ENCODE measurements at places on chromosomes 4 and X. TPM values are rescaled to one million over a fixed set of nuclear protein-coding genes. Genes with fewer than 3 reads are reported as not detected.

DNA sequence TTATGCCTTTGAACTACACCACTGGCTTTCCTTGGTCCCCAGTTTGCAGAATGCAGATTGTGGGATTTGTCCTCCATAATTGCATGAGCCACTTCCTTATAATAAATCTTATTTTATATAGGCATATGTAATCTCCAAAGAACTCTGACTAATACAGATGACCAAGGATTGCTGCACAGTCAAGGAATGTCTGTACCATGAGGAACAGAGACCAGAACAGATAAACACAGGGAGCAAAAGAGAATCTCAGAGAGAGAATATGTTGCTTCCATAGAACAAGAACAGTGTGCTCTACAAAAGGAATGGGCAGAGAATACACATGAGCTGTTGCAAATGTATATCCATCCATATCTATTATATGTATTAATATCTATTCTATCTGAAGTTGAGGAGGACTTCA is 111.1 kb downstream of the ADRA2C start:
- DNase-seq, result no peak

DNA sequence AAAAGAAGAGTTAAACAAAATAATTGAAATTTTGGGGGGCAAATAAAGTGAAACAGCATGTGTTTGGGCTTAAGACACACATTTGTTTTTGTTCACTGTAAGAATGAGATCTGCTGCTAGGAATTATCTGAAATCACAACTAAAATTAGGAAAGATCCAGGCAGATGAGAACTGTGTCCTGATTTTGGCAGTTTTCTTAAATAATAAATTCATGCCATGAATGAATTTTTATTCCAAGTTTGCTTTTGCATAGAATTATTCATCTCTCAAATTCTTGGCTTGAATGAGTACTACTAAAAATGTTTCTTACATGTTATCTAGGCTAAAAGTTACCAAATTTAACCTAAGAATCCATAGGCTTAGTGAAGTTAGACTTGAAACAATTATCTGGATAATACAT is 321.7 kb downstream of the ANK2 start:
- no peak for DNase-seq

DNA sequence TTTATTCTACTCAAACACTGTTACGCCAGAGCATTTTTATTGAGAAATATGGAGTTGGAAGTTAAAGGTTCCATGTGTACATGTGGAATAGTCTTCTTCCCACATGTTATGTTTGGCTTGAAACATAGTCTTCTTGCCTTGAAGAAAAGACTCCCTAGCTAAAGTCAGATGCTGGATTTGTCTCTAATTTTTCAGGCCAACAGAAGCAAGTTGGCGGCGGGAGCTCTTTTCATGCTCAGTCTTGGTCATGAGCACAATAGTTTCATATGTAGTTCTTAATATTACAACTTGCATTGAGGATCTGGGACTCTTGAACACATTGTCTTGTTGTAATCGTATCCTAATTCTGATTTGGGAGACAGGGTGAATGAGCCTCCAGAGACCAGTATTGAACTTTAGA is 19.4 kb downstream of the SEPTIN11 start:
- DNase-seq, result no peak

GRCh38 chr4:153499005-153499404 is 32.8 kb downstream of the TMEM131L start:
- no peak for DNase-seq

GRCh38 chr4:71974681-71975080 is 57.1 kb upstream of the NPFFR2 start:
- no peak for DNase-seq

The ARR3 gene
- not detected for total RNA-seq

The F8 gene
- total RNA-seq, result 53.7 TPM

Measured in Right ventricle myocardium inferior (tissue), 1 donor.